Effector memory CD4-positive, alpha-beta T cell (primary cell): ENCODE measurements at places on chromosomes 6 and 20.

DNA sequence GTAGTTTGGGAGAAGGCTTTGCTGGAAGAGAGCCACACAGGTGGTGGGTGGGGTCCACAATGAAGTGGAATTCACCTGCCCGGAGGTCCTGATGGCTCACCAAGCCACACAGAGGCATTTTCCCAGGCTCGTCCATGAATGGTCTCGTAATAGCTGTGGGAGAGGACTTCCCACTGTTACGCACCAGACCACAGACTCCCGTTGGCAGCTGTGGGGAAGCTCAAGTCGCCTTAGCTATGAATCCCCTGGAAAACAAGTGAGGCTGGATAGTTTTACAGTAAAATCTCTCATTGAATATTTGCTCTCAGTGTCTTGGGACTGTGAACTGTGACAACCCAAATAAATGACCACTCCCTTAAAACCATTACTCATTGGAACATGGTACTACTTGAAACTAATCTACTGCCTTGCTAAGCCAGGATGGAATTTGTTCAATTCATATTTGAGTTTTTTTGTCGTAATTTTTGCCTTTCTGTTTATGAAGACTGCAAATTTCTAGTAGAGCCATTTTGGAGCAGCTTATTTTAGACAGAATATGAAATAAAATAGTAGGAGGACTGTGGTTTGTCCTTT lies 79.4 kb downstream of the JAG1 start:
- no peak for DNase-seq

GRCh38 chr6:23534351-23534750 lies 591.7 kb upstream of the NRSN1 start:
- DNase-seq, result no peak

DNA sequence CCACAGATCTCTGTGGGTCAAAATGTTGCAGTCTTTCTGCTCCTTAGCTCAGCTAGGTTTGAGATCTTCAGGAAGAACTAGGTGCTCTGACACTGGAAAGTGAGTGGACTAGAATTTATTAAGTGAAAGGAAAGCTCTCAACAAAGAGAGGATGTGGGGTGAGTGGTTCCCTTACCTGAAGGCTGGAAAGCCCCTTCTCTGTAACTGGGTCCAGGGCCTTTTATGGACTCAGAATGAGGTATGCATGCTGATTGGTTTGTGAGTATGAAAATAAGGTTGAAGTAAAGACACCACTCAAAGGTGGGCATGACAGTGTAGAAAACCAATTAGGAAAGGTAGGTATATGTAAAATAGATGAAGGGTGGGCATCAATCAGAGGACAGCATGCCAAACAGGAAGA lies 485.5 kb downstream of the CD109 start:
- no peak for DNase-seq

DNA sequence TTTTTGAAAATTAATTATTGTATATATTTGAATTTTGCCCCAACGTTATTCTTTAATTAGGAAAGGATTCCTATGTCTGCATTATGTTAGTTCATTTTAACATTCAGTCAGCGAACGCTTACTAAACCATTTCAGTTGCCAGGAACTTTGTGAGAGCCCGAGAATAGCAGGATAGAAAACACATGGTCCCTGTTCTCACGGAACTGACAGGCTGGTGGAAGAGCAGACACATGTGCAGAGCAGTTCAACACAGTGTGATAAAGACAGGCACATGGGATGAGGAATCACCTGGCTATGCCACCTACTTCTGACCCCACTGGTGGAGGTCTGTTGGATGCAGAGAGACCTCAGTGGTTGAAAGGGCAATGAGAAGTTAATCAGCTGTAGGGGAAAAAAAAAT lies 367.2 kb downstream of the EPM2A start:
- DNase-seq, result no peak

GRCh38 chr20:40894237-40894630 lies 134.4 kb upstream of the TOP1 start:
- no peak for DNase-seq

GRCh38 chr20:23995905-23996666 lies 7.5 kb upstream of the GGTLC1 start:
- DNase-seq, result peak; percentile 46

GRCh38 chr6:33716890-33717632 lies 5.6 kb upstream of the UQCC2 start:
- no peak for DNase-seq

DNA sequence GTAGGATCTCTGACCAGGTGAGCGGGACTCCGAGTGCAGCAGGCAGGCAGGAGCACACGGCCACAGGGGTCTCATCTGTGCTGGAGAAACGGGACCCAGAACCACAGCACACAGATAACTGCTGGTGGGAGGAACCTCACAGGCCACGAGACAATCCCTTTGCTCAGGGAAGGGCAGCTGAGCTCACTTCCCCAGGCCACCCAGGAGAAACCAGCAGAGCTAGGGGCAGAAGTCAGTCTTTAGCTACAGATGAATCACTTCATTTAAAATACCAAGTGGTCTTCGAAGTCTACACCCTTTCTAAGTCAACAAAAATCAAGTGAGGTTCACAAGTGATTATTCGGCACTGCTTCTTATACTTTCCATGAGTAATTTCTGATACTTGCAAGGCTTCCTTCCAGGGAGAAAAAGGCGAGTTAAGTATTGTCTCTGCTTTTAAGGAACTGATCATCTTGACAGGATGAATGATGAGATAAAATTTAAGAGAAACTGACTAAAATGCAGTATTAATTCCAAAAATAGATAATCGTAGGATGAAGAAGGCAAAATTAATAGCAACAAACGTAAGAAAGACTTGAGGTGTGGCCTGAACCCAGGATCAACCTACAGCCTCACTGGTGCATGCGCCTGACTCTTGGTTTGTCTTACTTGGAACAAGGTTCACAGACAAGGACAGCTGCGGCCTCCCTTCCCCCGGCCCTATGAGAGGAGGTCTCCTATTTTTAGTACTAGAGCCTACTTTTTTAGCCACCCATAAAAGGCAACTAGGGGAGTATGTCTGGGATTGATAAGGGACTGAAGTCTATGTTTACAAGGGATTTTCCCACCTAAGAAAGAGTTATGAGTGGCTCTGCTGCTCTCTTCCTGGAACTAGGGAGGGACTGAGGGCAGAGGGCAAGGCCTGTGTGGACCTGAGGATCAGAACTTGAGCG lies 233.6 kb downstream of the TTLL2 start:
- no peak for DNase-seq

DNA sequence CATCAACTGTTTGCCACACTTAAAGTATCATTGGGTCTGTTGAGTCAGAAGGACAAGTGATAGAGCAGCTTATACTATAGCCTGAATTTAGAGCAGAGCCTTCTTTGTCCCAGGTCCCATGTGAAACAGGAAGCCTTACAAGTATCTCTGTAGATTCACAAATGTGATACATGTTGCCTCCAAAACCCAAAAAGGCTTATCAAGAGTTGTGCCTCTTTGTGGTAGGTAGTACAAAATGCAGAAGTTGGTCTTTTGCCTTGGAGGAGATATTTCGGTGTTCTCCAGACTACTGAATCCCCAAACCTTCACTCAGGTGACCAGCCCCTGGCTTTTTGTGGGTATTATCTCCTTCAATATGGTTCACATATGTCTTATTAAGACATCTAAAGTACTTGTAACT lies 172.8 kb upstream of the PROKR2 start:
- no peak for DNase-seq

DNA sequence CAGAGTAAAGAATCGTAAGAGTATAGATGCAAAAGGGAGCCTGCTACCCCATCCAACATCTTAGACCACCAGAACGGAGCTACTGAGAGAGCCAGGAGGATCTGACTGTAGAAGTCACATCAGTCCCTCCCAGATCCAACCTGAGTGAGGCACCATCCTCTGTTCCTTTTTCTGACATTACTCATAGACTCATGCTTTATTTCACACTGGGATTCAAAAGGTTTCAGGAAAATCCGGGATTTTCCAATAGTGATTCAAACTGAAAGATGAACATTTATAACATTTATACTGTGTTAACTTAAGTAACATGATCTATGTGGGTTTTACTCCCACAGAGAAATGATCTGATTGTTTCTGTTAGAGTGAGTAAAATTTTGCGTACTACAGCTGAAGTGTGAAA lies 868.6 kb upstream of the GJE1 start:
- DNase-seq, result no peak
